Muscle of back (tissue), 13 donors: ENCODE measurements at places on chromosomes 13 and 19. TPM values are rescaled to one million over a fixed set of nuclear protein-coding genes. Genes with fewer than 3 reads are reported as not detected.

The CACNG6 gene
- 29.6 TPM for polyA plus RNA-seq

The PDE4A gene
- 4.8 TPM for polyA plus RNA-seq

The TTYH1 gene
- polyA plus RNA-seq = 3.7 TPM

The SAFB2 gene
- polyA plus RNA-seq = 28.3 TPM

The SLITRK5 gene
- 4.4 TPM for polyA plus RNA-seq

The PET100 gene
- polyA plus RNA-seq = 56.4 TPM

The PTPRS gene
- 36.5 TPM for polyA plus RNA-seq

The ZNF541 gene
- 0.22 TPM for polyA plus RNA-seq

The ACER1 gene
- not detected for polyA plus RNA-seq

The THSD8 gene
- polyA plus RNA-seq = 1.8 TPM

The ZSWIM9 gene
- 8.1 TPM for polyA plus RNA-seq

The UPK1A gene
- polyA plus RNA-seq = not detected

The PGLYRP1 gene
- polyA plus RNA-seq = 0.22 TPM

The PSG6 gene
- polyA plus RNA-seq = 0.20 TPM

The LYL1 gene
- polyA plus RNA-seq = 2.4 TPM

The ZNF723 gene
- not detected for polyA plus RNA-seq

The LYPD3 gene
- polyA plus RNA-seq = 0.34 TPM
